ENCODE measurements at places on chromosomes 2 and 18.

DNA sequence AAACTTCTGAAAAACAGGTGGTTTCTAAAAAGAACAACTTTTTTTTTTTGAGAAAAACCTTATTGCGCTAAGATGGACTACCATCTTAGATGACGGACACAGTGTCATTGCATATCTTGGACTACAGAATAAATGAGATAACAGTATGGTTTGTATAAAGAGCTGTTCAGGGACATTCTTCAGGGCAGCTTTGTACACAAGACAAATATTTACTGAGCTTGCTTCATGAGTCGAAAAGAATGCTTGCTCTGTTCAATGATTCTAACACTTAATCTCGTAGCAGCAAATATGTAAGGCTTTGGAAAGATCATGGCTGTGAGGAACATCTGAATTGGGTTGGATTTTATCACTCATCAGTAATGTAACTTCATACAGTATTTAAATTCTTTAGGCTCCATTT, 282.5 kb upstream of the CWC22 start:
- no peak for DNase-seq

- DNase-seq = no peak
Observed at GRCh38 chr2:224025874-224026273, 13.2 kb downstream of the SERPINE2 start.

- no peak for DNase-seq
Observed at GRCh38 chr2:20474757-20475566, 28.1 kb downstream of the RHOB start.

GRCh38 chr2:112480530-112481049, 1.4 kb upstream of the TTL start:
- no peak for DNase-seq

- no peak for DNase-seq
Observed at GRCh38 chr2:128589681-128590080, 271.0 kb upstream of the HS6ST1 start.

- no peak for DNase-seq
Observed at GRCh38 chr2:71829008-71829407, 318.7 kb downstream of the CYP26B1 start.

DNA sequence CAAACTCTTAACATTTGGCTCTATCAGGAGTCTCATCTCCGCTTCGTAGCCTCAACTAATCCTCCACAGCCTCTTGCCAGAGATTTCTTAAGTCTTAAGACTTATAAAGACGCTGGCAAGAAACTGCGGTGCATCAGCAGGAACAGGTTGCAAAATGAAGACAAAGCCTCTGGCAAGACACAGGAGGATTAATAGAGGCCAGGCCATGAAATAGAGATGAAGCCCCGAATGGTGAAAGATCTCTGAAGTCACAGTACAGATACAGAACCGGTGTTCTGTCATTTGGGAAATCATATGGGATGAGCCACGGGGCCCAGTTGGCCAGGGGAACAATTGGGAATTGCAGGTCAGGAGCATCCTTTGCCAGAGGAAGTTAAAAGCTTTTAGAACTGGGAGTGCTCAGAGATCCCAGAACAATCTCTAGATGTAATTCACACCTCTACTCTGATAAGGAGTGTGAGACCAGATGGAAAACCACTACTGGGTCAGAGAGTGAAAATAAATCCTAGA, 190.9 kb upstream of the FOSL2 start:
- no peak for DNase-seq

DNA sequence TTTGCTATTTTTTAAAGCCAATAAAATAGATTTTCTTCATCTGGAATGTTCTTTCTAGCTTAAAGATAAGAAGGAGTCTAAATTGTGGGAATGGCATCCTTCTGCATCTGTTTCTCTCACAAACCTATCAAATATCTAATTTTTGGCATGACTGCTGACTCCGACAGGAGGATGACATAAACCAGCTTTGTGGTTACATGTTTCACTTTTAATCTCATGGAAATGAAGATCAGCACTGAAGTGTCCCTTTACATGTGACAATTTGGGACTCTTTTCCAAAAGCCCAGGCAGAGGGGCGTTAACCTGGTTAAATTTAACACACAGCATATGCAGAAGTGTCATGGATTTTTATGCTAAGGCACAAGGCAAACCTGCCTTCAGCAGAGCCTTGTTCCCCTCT, 694.7 kb downstream of the ARHGAP15 start:
- no peak for DNase-seq

DNA sequence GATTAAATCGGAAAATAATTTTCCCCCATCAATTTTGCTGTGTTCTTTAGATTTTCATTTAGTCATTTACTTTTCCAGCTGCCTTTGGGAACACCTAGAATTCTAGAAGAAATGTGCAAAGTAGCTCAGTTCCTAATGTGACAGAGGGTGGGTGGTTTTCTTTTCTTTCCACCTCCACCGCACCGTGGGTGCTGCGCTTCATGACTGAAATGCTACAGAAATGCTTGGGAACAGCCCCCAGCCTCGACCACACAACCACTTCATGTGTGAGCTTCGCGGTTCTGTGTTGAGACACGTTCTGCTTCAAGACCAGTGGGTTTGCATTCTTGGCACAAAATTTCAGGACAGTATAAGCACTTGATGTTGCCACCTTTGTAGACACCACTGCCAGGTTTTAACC, 30.9 kb downstream of the E2F6 start:
- no peak for DNase-seq

DNA sequence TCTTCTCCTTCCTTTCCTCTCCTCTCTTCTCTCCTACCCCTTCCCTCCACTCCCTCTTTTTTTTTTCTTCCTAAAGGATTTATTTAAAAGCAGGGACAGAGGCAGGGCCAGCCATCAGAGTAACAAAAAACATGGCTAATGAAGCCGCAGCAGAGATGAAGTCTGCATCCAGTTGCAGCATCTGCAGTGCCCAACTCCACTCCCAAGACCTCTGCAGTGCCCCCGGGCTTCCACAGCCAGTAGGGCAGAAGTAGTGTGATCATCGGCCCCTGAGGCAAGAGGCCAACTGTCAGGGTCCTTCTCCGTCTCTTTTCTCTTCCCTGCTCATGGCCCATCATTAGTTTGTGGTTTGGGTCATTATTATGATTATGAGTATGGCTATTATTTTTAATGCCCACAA, 4.2 kb upstream of the EGR4 start:
- DNase-seq = no peak
